ENCODE measurements at places on chromosomes 7 and 10.

GRCh38 chr10:105844241-105844640 lies 1203.2 kb downstream of the SORCS3 start:
- no peak for DNase-seq

- DNase-seq = no peak
These were observed 798 bp upstream of the TSPAN33 start for GRCh38 chr7:129143724-129144094.

- no peak for DNase-seq
These were observed 175.3 kb upstream of the KLF14 start for GRCh38 chr7:130909161-130909836.

DNA sequence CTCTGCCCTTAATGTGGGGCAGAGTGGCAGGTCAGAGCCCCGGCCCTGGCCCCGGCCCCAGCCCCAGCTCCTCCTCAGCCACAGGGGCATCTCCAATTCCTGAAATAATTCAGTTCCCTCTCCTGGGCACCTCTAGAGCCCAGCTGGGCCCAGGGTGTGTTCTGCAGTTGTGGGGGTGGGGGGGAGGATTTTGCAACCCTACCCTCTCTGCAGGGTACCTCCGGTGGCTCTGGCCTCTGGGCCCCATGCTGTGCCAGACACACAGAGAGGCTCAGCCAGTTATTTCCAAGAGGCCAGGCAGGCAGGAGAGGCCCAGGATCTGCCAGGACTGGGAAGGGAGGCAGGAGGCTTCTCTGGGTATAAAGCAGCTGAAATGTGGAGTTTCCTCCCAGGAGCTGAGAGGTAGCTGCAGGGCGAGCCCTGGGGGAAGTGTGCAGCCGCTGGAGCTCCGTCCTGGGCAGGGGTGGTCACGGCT lies 47.9 kb downstream of the PWWP2B start:
- DNase-seq = no peak

DNA sequence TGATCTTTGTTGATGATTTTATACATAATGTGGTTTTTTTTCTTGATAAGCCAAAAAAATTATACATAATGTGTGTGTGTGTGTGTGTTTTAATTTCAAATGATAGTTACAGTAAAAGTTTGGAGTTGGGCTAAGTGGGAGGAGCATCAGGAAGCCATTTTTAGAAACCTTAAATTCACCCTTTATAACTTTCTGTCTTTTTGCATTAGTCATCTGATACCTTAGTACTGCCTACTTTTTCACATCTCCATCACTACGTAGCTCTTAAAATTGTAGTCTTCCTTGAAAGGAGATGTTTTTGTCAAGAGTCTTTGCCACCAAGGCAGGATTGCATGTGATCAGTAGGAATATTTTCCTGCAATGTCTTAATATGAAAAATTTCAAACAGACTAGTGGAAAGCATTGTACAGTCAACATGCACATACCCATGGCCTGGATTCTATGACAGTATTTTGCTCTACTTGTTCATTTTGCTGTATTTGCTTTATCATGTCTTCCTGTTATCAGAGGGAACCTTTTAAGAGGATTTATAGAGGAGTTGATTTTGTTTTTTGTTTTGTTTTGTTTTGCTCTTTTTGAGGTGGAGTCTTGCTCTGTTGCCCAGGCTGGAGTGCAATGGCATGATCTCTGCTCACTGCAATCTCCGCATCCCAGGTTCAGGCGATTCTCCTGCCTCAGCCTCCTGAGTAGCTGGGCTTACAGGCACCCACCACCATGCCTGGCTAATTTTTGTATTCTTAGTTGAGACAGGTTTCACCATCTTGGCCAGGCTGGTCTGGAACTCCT lies 67.3 kb downstream of the DAGLB start:
- no peak for DNase-seq

- DNase-seq = no peak
These were observed 77.3 kb downstream of the EMX2 start for GRCh38 chr10:117619707-117620405.

DNA sequence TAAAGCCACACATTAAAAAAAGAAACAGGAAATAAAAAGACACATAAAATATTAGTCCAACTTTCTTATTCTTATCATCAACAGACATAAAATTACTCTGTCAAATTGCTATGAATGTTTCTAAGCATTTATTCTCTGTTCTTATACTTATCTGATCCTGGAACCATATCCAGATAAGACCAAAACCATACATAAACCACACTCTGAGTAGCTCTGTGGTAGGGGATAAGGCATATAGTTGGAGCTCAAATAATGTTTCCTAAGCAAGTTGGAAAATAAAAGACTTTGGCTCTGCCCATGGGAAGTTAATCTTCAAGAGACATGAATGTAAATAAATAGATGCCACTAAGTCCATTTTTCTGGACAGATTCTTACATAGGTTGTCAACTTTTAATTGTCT lies 103.1 kb upstream of the PLXDC2 start:
- no peak for DNase-seq

GRCh38 chr10:79078367-79079053 lies 9.7 kb downstream of the ZMIZ1 start:
- DNase-seq = no peak

DNA sequence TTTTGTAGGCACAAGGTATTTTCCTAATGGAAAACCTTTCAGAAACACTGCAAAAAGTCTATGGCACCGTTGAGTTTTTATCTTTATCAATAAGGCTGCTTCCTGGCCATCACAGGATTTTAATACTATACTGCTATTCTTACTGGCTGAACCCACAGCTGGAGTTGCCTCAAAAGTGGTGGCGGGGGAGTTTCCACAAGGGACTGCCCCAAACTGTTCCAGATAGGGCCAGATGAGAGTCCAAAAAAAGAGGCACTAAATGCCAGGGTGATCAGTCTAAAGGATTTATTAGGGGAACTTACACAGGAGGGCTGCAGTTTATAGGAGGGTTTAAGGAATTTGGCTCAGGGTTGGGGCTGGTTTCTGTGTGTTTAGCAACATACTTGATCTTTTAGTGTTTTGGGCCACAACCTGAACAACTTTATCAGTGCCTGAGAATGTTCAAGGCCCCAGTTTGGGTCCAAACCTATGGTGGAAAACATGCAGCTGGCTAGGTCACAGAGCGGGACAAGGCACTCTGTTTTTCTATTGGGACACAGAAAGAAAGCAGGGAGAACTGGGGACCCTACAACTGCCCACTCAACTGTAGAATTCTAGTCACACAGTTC lies 41.4 kb downstream of the STAM start:
- DNase-seq = no peak

DNA sequence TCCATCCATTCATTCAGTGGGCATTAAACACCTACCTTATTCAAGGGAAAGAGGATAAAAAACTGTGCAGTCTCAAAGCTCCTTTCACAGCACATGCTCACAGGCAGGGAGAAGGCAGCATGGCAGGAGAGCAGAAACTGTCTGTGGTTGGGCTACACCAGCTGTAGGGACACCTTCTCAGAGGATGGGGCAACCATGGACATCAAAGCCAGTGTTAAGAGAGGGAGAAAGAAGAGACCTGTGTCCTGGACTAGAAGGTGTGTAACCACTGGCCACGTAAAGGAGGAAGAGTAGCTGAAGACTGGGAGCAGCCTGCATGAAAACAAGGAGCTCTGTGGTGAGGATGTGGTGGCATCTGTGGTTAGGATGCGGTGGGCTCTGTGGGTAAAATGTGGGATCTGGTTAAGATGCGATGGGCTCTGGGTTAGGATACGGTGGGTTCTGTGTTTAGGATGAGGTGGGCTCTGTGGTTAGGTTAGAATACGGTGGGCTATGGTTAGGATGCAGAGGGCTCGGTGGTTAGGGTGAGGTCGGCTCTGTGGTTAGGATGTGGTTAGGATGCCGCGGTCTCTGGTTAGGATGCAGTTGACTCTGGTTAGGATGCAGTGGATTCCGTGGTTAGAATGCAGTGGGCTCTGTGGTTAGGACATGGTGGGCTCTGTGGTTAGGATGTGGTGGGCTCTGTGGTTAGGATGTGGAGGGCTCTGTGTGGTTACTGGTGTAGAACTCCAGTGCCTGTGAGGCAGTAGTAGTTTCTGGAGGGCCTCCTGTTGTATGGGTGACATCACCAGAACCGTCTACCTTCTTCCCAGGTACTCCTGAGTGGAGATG lies 197.6 kb downstream of the WDR37 start:
- DNase-seq = no peak

- no peak for DNase-seq
These were observed 813.2 kb upstream of the AUTS2 start for GRCh38 chr7:68785036-68785435.

DNA sequence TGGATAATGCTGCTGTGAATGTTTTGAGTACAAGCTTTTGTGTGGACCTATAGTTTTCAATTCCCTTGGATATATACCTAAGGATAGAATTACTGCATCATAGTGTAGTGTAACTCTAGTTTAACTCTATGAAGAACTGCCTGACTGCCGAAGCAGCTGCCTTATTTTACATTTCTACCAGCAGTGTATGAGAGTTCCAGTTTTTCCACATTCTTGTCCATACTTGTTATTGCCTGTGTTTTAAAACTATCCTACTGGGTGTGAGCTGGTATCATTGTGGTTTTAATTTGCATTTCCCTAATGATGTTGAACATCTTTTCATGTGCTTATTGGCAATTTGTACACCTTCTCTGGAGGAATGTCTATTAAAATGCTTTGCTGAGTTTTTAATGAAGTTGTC lies 15.7 kb downstream of the SEPTIN7 start:
- DNase-seq = no peak

GRCh38 chr7:156475666-156476065 lies 164.9 kb upstream of the RNF32 start:
- DNase-seq = no peak

DNA sequence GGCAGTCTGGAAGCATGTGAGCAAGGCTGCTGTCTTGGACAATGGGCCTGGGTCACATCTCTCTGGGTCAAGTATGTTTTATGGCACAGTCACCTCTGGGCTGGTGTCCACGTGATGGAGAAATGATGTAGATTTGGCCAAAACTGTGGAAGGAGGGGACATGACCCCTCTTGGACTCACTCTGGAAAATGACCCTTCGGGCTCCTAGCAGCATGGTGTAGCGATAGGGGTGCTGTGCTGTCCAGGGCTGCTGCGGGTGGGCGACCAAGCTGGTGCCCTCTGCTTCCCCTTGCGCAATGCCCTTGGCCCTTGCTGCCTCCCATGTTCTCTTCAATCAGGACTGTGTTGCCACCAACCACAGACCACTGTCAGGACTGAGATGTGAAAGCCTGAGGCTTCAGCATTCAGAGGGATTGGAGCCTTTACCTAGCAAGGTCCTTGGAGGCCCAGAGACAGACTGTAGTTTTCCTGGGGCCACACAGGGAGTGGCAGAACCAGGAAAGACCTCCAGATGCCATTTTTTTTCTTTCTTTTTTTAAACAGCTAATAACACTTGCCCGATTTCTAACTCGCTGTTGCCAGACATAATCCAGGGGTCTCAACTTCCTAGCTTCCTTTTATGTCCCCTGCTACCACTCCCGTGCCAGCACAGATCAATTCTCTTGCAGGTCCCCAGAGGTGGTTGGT lies 6.1 kb downstream of the CYP26A1 start:
- no peak for DNase-seq

DNA sequence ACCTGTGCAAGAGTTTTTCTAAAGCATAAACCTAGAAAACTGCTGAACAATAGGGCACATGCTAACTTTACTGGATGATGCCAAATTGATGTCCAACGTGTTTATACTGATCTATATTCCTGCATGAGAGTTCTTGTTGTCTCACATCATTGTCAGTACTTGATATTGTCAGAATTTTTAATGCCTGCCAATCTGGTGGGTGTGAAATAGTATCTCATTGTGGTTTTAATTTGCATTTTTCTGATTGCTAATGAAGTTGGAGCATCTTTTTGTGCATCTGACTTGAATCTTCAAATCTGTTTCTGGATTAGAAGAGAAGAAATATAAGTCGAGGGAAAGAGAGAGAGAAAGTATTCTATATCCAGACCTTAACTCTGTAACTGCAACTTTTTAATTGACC lies 309.8 kb upstream of the KIAA1217 start:
- no peak for DNase-seq

DNA sequence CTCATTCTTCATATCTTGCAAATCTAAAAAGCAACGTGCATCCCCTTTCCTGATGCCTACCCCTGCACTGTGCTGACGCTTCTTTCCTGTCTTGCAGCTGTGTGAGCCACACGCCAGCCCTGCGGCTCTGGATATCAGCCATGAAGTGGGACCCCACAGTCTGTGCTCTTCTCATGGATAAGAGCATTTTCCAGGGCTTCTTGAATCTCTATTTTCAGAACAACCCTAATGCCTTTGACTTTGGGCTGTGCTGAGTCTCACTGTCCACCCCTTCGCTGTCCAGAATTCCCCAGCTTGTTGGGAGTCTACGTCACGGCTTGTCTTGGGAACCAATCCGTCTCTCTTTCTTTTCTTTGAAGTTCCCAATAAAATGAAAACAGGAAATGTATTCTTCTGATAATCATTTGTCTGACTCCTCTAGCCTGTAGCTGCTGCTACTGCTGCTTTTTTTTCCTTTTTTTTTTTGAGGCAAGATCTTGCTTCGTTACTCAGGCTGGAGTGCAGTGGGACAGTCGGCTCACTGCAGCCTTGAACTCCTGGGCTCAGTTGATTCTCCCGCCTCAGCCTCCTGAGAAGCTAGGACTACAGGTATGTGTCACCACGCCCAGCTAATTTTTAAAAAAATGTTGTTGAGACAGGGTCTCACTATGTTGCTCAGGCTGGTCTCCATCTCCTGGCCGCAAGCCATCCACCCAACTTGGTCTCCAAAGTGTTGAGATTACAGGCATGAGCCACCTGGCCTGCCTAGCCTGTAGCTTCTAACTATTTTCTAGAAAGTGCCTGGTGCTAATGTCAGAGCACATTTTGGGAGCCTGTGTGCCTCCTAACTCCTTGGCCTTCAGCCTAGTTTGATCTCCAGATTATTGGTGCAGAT lies 30.3 kb downstream of the GSTO2 start:
- DNase-seq = no peak

DNA sequence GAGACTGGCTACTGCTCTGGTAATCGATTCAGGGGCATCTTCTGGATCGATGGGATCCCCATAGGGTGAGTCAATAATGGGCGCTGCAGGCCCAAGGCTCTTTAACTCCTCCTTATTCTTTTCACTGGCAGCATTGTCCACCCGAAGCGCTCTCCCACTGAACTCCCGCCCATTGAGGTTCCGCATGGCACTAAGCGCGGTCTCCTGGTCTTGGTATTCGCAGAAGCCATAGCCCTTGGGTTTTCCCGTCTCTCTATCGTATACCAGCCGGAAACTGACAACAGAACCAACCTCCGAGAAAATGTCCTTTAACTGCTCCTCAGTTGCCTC lies 285 bp downstream of the CSTF2T start:
- no peak for DNase-seq

DNA sequence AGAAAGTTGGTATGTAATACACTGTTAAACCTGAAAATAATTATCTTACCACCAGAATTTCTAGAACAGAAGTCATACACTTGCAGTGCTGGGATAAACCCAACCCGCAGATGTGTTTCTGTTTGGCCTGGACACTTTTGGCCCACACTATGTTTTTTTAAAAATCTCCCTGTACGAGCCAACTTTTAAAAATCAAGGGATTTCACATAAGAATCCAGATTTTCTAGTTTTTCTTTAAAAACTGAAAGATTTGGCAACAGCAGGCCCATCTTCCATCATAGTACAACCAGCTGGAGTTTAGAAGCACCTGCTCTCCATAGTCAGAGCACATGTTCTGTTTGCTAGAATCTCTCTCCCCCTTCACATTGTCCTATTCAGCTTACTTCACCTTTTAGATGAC lies 74.0 kb downstream of the TLL2 start:
- no peak for DNase-seq

- DNase-seq = no peak
These were observed 299.0 kb downstream of the MALRD1 start for GRCh38 chr10:19347621-19348020.

All from germinal center (tissue), 1 donor.